ENCODE measurements at places on chromosomes 11 and 22.

- ATAC-seq, result no peak
These were observed 2.0 kb upstream of the ZNF195 start for GRCh38 chr11:3380706-3381545.

DNA sequence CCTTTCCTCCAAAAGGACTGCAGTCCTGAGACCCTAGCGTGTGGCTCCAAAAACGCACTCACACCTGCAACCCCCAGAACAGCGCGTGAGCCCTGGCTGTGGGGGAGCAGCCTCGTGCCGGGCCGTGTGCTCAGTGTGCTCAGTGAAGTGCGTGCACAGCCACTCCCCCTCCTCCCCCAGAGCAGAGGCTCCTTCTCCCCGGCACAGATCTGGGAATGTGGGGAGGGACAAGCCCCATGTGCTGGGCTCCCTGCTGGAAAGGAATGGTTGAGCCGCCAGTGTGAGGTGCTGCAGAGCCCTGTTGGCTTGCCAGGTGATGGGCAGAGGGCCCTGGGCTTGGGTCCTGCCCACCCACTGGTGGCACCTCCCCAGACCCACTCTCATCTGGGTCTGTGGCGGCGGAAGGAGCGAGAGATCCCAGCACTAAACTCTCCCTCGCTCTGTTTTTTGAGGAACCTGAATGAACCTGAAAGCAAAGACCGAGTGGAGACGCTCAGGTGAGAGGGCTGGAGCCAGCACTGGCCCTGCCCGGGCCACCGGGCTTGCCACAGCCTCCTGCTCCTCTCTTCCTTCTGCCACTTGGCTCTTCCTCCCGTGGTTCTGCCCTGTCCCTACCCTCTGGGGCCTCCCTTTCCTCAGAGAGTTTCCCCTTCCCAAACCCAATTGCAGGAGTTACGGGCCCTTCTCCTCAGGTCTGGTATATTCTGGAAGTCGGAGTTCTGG is 9.0 kb downstream of the RCOR2 start:
- ATAC-seq, result no peak

DNA sequence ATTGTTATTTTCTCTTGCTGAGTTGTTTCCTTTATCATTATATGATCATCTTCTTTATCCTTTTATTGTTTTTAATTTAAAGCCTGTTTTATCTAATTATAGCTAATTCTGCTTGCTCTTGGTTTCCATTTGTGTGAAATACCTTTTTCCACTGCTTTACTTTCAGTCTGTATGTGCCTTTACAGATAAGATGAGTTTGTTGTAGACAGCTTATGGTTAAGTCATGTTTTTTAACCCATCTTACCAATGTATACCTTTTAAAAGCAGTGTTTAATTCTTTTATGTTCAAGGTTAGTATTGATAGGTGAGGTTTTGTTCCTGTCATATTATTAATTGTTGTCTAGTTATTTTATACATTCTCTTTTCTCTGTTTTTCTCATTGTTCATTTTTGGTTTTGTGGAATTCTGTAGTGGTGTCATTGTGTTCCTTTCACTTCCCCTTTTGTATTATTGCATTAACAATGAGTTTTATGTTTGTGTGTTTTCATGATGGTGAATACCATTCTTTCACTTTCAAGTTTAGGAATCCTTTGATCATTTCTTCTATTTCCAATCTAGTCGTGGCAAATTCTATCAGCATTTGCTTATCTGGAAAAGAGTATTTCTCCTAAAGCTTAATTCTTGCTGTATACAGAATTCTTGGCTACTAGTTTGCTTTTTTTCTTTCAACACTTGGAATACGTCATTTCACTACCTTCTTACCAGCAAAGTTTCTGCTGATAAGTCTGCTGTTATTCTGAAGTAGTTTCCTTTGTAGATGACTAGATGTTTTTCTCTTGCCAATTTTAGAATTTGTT is 21.8 kb downstream of the OR5AN1 start:
- ATAC-seq, result no peak

DNA sequence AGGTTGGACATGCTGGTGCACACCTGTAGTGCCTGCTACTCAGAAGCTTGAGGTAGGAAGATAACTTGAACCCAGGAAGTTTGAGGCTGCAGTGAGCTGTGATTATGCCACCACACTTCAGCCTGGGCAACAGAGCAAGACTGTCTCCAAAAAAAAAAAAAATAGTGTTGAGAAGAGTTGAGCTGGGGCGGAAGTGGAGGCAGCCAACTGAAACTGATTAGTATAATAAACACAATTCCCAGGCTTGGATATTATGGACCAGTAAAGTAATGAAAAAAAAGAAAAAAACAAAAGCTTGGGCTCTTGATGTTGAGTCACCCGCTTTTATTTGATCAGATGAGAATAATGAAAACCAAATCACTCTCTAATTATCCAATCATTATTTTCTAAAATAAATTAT is 21.0 kb downstream of the LDLRAD3 start:
- ATAC-seq, result no peak

GRCh38 chr11:111772535-111772934 is 6.3 kb upstream of the PPP2R1B start:
- ATAC-seq, result no peak

DNA sequence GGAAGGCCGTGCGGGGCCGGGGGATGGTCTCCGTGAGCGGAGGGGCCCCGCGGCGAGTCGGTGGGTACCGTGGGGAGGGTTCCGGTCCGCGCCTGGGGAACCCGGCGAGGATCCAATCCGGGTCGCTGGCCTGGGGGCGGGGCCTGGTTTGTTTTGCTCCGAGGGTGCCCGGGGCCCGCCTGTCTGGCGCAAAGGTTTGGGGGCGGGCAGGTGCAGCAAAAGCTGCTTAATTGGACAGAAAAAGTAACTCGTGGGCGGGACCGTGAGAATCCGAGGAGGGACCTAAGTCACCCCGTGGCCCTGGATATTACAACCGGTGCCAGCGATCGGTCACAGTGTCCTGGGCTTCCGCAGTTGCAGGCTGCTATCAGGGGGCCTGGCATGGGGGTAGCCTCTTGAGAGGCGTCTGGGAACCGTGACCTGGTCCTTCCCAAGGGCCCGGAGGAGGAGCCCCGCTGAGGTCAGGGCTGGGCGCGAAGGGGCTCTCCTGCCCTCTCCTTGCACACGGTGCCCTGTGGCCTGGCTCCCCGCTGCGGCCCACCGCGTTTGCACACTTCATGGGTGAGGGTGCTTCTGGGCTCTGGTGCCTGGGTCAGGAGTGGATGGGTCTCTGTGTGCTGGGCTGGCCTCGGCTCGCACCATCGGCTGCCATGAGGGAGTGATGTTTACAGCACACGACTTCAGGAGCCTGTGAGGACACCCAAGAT is 1.4 kb downstream of the PNPLA2 start:
- peak; percentile 80 for ATAC-seq

- no peak for ATAC-seq
These were observed 4.7 kb downstream of the CTSC start for GRCh38 chr11:88332851-88333250.

- peak; percentile 66 for ATAC-seq
These were observed at the start of gene SLC15A3 for GRCh38 chr11:60951904-60952741. Gene SLC15A3, minus strand, starts transcription at chr11:60952176. Its CDS starts 625 bp downstream, at chr11:60951551.

DNA sequence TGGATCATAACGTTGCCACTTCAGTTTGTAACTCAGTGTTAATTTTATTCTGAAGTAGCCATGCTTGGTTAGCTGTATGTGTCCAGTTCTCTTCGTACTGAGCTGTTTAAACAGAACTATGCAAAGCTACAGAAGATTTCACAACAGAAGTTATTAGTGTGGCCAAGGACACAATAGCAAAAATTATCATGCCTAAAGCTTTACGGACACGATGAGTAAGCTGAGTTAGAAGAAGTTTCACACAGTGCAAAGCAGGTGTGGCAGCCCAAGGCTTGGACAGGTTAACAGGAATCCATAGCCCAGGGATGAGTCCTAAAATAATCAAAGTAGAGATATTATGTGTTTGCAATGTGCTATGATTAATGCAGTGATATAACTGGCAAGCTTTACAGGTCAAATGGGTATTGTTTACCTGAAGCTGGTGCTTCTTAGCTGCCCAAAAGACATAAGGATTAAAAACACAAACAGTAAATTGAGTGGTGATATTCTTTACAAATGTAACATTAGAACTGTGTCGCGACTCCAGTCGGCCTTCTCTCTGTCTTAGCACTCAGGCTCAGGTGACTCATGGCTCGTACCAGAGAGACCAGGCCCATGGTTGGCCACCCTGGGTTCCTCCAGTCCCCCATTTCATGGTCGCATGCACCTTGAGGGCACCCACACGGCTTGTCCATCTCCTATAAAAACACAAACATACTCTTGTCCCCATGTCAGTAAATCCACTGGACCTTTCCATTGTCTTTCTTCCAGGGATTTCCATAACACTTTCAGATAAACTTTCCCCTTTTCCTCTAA is 35.5 kb upstream of the NCAM1 start:
- ATAC-seq, result no peak

- ATAC-seq, result no peak
These were observed 2.6 kb downstream of the LIPT2 start for GRCh38 chr11:74490941-74491340.

GRCh38 chr22:41982865-41983264 is 13.6 kb downstream of the SEPTIN3 start:
- ATAC-seq, result no peak

DNA sequence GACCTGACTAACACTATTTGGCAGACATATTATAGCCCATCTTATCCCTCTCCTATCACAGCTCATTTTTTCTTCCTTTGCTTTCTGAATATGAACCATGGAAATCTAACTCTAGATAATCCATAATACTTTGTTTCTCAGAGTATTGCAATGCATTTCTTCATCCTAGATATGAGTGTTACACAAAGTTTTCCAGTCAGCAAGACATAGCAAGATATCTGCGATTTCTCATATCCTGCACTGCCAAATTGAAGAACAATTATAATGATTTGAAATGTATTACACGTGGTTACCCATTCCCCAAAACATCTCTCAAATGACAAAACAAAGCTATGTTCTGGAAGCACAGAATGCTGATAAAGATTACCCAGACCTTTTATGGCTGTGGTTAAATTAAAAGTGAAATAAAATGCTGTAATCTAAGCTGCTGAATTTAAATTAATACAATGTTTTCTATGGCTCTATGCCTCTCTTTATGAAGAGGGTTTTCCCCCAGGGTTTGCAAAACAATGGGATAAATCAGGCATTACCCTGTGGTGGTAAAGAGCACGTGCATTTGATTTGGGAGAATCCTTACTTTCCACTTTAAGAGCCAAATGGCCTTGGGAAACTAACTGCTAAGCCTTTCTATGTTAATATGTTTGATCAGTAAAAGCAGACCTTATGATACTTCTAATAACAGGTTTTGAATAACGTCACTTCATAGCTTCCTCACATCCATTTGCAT is 1291.0 kb upstream of the CNTN5 start:
- ATAC-seq, result no peak

DNA sequence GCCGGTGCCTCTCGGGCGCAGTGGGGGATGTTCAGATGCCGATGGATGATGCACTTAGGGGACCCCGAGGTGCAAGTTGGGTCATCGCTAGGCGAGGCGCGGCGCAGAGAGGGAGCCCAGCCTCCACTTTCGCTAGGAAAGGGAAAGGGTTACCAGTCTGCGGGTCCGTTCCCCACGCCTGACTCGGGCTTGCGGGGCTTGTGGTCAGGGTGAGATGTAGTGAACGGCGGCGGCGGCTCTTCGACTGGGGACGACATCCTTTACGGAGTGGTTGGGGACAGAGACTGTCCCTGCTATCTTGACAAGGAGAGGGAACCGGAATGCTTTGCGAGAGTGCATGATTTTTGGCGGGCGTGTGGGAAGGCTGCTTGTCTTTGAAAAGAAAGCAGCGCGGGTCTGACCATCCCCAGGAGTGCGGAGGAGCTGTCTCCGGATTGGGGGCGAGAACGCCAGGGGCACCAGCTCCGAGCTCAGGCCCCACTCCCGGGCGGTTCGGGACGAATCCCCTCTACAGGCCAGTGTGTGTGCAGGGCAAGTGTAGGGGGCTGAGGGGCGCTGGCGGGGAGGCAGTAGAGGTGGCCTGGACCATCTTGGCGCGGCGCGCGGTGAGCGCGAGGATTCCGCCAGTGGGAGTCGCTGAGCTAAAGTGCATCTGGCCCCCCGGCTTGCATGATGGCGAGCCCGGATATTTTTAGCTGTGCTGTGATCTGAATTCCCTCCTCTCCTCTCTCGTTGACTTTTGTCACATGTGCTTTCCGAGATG is 1.1 kb downstream of the FAT3 start:
- ATAC-seq, result peak; percentile 21

GRCh38 chr11:44943118-44943517 is 7.6 kb downstream of the TP53I11 start:
- ATAC-seq, result no peak

DNA sequence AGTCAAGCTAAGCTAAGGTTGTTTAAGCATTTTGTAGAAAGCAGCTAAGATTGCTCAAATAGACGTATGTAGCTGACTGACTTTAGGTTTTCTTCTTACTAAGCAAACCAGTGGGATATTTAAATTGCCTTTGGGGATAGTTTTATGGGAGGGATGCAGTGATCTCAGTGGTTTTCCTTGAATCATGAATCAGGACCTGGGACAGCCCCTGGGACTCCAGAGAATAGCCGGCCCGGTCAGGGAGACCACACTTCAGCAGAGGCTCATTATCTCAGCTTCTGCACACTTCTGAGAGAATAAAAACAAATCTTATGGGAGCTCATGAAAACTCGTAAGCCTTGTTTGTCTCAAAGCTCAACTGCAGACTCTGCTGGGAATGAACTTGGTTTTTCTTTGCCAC is at the start of gene OR9I1:
Gene OR9I1, minus strand, starts transcription at position 62 of the 400 bp plus-strand sequence. CDS start 6,086 bp downstream, outside the sequence.
- no peak for ATAC-seq

DNA sequence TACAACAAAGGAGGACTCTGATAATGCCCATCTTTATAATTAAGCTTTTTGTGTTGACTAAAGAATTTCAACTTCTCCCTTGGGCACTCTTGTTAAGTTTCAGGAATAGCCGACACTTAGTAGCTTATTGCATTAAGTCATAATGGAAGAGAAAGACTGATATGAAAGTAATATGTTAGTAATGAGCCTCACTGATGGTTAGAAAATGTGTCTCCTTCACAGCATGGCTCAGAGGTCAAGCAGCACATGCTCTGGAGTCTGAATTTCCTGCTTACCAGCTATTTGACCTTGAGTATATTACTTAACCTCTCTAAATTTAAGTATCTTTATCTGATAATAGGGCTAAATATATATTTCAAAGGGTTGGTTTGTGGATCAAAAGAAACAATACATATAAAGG is 39.0 kb downstream of the PDGFD start:
- no peak for ATAC-seq

GRCh38 chr11:75771646-75772410 is 3.2 kb downstream of the DGAT2 start:
- ATAC-seq, result peak; percentile 27

DNA sequence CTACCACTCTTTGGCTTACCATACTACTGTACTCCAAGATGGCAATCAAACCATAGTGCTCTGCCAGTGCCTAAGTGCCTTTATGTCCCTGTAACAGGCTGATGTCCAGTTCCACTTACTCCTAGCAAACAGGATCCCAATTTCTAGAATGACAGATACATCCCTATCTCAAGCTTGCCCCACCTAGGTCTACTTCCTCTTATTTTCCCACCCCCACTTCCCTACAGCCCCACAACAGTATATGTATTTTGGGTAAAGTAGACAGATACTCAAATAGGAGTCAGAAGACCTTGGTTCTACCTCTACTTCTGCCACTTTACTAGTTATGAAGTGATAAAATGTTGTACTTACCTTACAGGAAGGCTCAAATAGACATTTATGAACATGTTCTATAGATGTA is 24.1 kb downstream of the SIK3 start:
- ATAC-seq, result no peak

- ATAC-seq, result no peak
These were observed 68.6 kb upstream of the ARHGAP32 start for GRCh38 chr11:129260750-129261149.
